ENCODE measurements at places on chromosomes 2 and 18. TPM values are rescaled to one million over a fixed set of nuclear protein-coding genes. Genes with fewer than 3 reads are reported as not detected.
A peak's percentile ranks its signal among the peaks of the same experiment; 100 is the strongest.

DNA sequence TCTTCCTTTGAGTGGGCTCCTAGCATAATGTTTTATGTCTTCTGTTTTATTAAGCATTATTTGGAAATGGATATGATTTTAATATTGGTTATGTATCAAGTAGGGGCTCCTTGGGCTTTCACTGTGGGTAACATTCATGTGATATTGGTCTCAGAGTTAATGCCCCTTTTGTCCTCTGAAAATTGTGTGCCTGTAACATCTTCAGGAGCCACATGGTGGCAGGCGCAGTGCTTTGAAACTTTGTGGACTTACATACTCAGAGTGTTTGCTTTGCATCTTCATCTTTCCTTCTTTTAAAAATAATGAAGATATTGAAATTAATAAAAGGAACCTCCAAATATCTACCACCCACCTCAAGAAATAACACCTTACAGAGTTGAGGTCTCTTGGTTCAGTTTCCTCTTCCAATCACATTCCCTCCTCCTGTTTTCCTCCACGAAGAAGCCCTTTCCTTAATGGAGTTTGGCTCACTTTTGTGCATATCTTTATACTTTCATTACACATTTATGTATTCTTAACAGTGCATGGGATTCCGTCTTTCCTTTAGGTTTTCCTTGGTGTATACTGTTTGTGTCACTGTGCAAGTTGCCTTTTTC lies 73.5 kb downstream of the LIMS1 start:
- H3K4me1 ChIP-seq: peaks cover 23% of the 10 kb centered on the region
- no peaks in the 10 kb centered on the region for H3K27me3 ChIP-seq

DNA sequence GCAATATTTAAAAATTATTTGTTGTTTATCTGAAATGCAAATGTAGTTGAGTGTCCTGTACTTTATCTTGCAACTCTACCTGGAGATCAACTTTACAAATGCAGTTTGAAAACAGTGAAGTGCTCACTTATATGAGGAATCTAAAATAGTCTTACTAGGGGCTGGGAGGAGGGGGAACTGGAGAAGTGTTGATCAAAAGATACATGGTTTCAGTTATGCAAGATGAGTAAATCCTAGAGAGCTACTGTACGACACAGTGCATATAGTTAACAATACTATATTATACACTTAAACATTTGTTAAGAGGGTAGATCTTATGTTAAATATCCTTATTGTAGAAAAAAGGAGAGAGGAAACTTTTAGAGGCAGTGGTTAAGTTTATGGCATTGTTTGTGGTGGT lies 241.9 kb downstream of the BCL11A start:
- H3K36me3 ChIP-seq: no peaks in the 10 kb centered on the region
- H3K4me3 ChIP-seq: no peak overlapping the region
- H3K4me1 ChIP-seq: no peaks in the 10 kb centered on the region
- no peak overlapping the region for H3K27ac ChIP-seq
- no peak for DNase-seq

- H3K4me1 ChIP-seq: no peaks in the 10 kb centered on the region
- H3K4me3 ChIP-seq: no peak overlapping the region
- no peak overlapping the region for H3K27ac ChIP-seq
- no peak for DNase-seq
- no peaks in the 10 kb centered on the region for H3K27me3 ChIP-seq
Measured at GRCh38 chr2:24875272-24875671, 44.8 kb downstream of the ADCY3 start.

- no peaks in the 10 kb centered on the region for H3K4me1 ChIP-seq
- DNase-seq: no peak
- H3K36me3 ChIP-seq: no peaks in the 10 kb centered on the region
Measured at GRCh38 chr18:59448546-59448945, 89.5 kb upstream of the LMAN1 start.

The DPYSL5 gene
- not detected for total RNA-seq

DNA sequence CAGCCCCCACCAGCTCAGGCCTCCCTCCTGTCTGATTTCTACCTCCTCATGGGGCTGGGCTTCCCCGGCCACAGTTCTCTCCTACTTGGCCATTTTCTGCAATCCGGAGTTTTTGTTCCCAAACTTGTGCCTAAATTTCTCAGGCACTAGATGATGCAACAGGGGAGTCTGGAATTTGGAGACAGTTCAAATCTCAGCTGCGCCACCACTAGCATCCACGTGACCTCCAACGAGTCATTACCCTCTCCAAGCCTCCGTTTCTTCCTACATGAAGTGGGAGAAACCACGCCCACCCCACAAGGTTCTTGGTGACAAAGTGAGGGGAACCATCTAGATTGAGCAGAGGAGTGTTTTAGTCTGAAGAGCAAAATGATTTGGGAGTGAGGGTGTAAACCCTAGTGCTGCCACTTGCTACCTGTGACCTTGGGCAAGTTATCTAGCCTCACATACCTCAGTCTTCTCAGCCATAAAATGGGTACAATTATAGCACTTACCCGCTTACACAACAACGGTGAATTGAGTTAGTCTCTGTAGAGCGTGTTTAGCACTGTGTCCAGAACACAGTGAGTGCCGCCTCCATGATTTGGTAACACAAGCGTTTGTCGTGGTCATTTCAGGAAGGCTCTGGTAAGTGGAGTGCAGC lies 61.4 kb upstream of the ASAP2 start:
- no peak overlapping the region for H3K27ac ChIP-seq
- no peaks in the 10 kb centered on the region for H3K36me3 ChIP-seq
- H3K4me1 ChIP-seq: no peaks in the 10 kb centered on the region
- no peak for DNase-seq
- H3K4me3 ChIP-seq: no peak overlapping the region
- H3K27me3 ChIP-seq: peaks cover 6% of the 10 kb centered on the region

- peak; percentile 74 for DNase-seq
- H3K4me1 ChIP-seq: no peaks in the 10 kb centered on the region
- H3K36me3 ChIP-seq: peaks cover 39% of the 10 kb centered on the region
- no peak within 1 kb of the TSS for H3K4me3 ChIP-seq
Measured at GRCh38 chr2:27441958-27442919, at the start of gene KRTCAP3. Gene KRTCAP3 (plus strand): TSS chr2:27442381. CDS start chr2:27442413, 32 bp downstream.

DNA sequence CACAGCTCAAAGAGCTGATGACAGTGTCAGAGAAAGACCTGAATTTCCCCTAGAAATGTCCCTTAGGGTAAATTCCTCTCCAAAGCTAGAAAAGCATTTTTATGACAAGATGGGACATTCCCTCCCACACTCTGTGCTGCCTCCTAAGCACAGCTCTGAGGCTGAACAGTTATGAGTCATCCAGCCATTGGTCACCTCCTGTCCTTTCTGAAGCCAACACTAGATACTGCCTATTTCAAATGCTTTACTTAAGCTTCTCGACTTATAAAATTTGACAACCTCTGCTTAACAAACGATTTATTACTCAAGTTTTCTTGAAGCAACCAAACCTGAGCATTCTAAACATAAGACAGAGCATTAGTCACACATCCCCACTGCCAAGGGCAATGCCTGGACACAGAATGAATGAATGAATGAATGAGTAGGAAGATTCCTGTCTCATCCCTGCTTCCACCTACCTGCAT lies 35.4 kb downstream of the B4GALT6 start:
- no peaks in the 10 kb centered on the region for H3K27me3 ChIP-seq
- no peak overlapping the region for H3K27ac ChIP-seq
- H3K4me1 ChIP-seq: no peaks in the 10 kb centered on the region
- DNase-seq: no peak

DNA sequence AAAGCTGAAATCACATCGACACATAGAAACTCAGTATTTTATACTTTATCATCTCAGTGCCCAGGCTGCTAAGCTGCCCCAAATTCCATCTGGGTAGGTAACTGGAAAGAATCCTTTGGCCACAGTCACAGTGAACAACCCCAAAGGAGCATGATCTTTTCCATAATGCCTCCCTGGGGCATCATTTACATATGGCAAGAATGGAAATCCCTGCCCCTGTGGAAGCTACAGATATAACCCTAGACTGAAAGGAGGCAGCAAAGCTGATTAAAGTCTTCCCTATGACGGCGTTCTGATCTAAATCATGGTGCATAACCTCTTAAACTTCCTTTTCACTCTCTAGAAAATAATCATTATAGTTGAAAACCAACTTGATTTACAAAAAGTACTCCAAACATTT lies 41.5 kb downstream of the MAP3K19 start:
- peaks cover 6% of the 10 kb centered on the region for H3K4me1 ChIP-seq
- H3K4me3 ChIP-seq: no peak overlapping the region
- H3K27me3 ChIP-seq: peaks cover 8% of the 10 kb centered on the region
- no peak for DNase-seq

The HJURP gene
- total RNA-seq: 37.9 TPM

The CDK5R2 gene
- total RNA-seq: not detected

GRCh38 chr2:169509298-169509885 lies at the start of gene KLHL41:
Gene KLHL41 (plus strand): TSS chr2:169509702. CDS start chr2:169509779, 77 bp downstream.
- no peaks in the 10 kb centered on the region for H3K4me1 ChIP-seq
- no peak within 1 kb of the TSS for H3K27ac ChIP-seq
- H3K27me3 ChIP-seq: no peaks in the 10 kb centered on the region

The PKDCC gene
- not detected for total RNA-seq

Measured in CD8-positive, alpha-beta memory T cell (primary cell).